Stimulated activated CD4-positive, alpha-beta T cell treated with anti-CD3 and anti-CD28 coated beads, TNF-alpha, amount 100 ng/mL, for 4 hours (primary cell): ENCODE measurements at places on chromosomes 5 and 9.

GRCh38 chr5:172985596-172985995 lies 2.0 kb downstream of the ATP6V0E1 start:
- DNase-seq = no peak

GRCh38 chr5:65695162-65695755 lies 26.6 kb downstream of the SGTB start:
- DNase-seq = no peak

- DNase-seq = no peak
Measured at GRCh38 chr9:75950998-75951397, 60.5 kb downstream of the PCSK5 start.

GRCh38 chr9:113258282-113258681 lies 17.1 kb downstream of the CDC26 start:
- DNase-seq = no peak

GRCh38 chr9:108180541-108180940 lies 675.2 kb downstream of the ACTL7B start:
- no peak for DNase-seq

DNA sequence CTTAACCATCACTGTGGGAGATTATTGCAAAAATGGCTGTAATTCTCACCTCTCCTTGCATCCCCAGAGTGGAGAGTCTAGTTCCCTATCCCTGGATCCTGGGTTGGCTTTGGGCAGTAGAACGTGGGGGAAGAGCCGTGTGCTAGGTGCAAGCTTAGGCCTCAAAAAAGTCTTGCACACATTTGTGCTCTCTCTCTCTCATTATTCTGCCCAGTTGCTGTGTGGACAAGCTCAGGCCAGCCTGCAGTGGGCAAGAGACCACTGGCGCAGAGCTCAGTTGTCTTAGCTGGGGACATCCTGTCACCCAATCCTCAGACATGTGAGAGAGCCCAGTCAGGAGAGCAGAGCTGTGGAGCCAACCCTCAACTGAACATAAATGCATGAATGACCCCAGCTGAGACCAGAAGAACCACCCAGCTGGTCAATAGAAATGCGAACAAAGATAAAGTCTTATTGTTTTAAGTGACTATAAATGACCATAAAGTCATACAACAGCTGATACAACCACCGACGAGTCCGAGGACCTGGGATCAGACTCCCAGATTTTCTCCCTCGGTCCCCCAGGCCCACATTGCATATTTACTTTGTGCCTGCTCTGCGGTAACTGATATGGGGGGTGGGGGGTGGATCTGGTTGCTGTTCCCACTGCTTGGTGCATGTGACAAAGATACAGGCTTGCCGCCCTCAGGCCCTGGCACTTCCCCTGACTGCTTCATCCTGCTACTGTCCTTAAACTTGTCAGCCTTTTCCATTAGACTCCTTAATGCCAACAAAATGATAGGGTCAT lies 166.4 kb upstream of the MVB12B start:
- no peak for DNase-seq

DNA sequence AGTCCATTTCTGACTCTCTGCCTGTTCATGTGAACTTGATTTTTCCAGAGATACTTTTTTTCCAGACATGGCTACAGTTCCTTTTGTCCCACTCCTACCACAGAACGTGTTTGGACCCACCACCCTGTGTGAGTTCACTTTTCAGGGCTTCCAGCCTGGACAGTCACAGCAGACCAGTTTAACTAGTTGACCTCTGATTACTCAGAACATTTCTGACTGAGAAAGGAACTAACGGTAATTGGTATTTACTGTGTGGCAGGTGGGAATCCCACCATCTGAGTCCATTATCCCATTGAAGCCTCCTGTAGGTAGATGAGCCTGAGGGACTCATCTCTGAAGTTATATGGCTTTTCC lies 210.1 kb downstream of the GOLPH3 start:
- no peak for DNase-seq

GRCh38 chr5:127097278-127097677 lies 24.0 kb upstream of the C5orf63 start:
- no peak for DNase-seq

DNA sequence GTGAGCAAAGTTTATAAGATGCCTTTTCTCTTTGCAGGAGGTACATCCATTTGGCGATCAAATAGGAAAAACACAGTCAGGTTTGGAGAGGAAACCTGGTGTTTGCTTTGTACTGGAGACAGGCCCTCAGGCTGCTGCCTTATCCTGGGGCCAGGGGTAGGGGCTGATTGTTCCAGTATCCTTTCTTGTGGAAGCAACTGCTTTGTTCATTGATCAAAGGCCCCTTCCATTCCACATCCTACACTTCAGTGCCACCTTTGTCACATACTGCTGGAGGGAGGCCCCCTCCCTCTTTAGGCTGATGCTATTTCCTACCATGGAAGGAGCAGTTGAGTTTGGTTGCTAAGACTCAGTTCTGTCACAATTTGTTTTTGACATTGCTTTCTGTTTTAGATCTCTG lies 778.1 kb downstream of the TLR4 start:
- DNase-seq = no peak

- no peak for DNase-seq
Measured at GRCh38 chr9:85142968-85143367, 473.4 kb downstream of the NTRK2 start.

DNA sequence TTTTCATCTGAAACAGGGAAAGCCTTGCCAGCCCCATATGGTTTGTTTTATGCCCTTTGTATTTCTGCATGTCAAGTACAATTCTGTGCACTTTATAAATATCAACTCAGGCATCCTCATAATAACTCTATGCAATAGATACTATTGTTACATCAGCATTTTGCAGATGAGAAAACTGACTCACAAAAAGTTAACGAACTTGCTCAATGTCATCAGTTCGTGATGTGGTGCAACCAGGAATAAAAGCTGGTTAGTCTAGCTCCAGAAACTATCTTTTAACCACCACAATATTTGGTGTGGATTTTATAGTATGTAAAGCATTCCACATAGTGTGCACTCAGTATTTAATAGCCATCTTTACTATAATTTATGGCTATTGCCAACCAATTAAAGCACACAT lies 134.9 kb downstream of the MRPS30 start:
- no peak for DNase-seq

- DNase-seq = no peak
Measured at GRCh38 chr9:132627106-132627505, 42.7 kb downstream of the DDX31 start.

- no peak for DNase-seq
Measured at GRCh38 chr5:130678637-130679036, 486.4 kb downstream of the HINT1 start.

DNA sequence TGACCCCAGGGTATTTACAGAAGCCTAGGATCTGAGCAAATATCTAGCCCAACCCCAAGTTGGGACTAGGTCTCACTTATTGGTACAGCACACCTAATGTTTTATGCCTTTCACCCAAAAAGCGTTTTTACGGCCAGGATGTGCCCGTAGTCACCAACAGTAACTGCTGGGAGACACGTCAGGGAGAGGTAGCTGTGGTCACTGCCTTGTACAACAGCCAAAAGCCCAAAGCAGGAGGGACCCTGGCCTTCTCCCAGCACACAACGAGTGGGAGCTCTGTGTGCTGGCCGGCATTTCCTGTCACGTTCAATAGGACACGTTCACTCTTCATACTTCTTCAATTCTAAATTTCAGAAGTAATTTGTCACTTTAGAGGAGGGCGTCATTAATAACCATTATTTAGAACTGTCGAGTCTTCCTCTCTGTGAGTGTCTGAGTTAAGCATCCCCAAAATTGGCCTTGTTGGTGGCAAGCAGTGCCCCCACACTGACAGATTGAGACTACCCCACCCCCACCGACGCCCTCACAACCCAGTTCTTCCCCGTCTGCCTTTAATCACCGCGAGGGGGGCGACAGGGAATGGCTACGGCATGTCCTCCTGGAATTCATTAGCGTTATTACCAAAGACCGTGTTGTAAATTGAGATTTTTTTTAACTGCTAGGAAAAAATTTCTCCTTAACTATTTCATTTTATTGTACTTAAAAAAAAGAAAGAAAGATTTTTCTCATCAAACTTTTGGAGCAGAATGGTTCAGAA lies 80.7 kb downstream of the MVB12B start:
- no peak for DNase-seq

DNA sequence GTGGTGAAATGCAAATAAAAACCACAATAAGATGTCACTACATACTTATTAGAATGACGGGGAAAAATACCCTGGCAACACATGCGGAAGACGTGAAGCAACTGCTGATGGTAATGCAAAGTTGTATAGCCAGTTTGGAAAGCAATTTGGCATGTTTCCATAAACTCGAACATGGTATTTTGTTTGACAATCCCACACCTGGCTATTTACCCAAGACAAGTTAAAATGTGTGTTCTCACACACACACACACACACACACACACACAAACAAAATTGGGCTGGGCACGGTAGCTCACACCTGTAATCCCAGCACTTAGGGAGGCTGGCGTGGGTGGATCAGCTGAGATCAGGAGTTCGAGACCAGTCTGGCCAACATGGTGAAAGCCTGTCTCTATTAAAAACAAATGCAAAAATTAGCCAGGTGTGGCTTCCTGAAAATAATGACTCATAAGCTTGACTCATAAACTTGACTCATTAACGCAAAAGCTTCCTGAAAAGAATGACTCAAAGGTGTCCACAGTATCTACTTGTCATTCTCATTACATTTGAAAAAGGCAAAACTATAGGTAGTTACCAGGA lies 456.5 kb downstream of the CDH18 start:
- no peak for DNase-seq

- DNase-seq = no peak
Measured at GRCh38 chr5:113166852-113167366, 190.3 kb downstream of the DCP2 start.

DNA sequence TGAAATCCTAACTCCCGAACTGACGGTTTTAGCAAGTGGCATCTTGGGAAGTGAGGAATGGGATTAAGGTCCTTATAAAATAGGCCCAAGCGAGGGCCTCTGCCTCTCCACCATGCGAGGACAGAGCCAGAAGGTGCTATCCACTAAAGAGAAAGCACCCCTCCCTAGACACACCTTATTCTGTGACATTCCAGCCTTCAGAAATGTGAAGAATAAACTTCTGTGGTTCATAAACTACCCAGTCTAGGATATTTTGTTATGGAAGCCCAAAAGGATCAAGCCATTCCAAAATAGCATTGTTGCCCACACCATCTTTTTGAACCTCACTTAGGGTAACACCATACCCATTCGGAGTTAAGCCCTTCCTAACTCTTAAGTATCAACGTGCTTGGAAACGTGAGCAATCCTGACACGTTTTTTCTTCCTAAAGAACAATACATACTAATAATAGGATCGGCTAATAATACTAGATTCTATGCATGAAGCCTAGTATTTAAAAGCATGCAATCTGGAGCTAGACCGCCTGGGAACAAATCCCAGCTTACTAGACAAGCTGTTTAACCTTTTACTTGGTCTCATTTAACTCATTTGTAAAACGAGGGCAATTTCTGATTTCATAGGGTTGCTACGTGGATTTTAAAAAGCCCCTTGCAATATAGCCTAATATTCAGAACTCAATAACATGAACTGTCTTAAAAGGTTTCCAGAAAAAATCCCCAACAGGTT lies 1.1 kb upstream of the SMC2 start:
- DNase-seq = no peak

- no peak for DNase-seq
Measured at GRCh38 chr5:81757404-81757803, 6.5 kb upstream of the SSBP2 start.

- no peak for DNase-seq
Measured at GRCh38 chr9:76667521-76667957, 96.7 kb upstream of the PCA3 start.

DNA sequence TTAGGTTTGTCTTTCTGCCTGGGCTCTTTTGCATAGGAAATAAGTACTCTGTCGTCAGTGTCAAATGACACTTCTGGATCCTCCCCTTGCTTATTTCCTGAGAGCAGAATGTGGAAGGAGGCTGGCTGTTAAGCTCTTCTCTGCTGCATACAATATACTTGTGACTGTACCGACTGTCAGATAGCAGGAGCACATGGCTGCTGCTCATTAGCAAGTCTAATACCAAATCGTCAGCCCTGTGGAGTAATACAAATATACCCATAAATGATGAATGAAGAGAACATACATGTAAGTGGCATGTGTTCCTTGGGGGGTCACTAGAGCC lies at the start of gene GPR151:
GPR151 (minus strand) TSS at position 40 of the 325 bp plus-strand sequence. CDS start 77 bp downstream, outside the sequence.
- no peak for DNase-seq

DNA sequence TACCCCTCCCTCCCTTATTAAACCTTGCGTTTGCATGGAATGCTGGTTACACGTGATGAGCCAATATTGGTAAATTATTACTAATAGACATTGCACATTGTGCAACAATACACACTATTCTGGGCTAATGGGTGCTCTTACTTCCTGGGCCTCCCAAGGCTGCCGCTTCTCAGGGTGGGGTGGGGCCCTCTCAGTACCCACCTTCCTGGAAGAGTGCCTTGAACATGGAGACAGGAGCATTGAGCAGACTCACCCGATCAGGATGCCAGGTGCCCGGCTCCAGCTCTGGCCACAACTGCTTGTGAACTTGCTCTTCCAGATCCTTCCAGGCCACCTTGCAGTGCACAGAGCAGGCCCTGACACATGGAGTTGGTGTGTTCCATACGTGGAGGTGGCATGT lies 24.7 kb upstream of the CEP72 start:
- DNase-seq = no peak

DNA sequence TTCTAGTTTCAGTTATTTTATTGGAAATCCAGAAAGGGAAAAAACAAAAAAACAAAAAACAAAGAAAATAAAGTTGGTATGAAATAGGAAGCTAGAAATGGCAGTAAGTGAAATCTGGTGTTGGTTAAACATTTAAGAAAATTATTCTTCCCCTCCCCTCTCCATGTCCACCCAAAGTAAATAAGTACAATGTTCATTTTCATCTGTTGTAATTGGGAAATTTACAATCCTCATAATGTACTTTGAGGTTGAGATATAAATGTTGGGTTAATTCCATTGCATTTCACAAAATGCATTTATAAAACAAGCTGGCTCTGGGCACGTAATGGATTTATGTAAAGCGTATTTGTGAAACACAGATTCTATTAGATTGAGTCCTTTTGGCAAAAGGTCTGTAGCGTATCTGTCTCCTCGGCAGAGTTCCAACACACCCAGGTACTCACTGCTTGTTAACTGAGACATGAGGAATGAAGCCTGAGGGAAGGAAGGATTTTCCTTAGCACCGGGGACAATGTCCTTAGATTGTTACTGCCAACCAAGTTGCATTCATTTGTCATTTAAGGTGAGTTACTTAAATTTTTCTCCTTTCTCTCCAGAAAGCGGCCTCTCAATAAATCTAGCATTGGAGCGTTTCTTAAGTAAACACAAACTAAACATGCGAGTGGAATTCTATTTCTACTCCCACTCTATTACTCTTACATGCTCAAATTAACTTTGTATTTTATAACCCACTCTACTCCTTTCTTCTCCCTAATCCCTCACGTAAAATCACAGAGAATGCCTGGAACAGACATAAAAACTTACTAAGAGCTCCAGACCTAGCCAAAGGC lies 912.3 kb upstream of the WWC1 start:
- DNase-seq = no peak

DNA sequence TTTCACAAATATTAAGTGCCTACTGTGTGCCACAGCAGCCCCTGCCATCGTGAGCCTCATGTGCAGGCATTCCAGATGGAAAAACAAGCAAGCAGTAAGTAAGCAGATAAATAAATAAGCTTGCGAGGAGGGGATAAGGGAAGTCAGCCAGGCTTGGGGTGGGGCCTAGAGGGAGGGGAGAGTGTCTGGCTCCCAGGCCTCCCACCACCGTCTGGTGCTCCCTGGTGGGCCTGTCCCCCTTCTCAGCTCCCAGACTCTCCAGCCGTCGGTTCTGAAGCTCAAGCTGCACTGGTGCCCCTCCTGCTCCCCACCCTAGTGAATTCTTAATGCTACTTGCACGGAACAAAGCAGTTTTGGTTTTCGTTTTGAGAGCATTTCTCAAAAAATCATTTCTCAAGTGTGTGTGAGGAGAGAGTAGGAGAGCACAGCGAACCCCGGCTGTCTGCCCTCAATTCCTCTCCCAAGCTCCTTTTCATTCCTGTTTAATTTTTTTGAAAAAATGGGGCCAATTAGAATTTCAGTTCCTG lies 6.6 kb upstream of the IER5L start:
- no peak for DNase-seq
